ENCODE measurements at places on chromosomes 4 and X.

DNA sequence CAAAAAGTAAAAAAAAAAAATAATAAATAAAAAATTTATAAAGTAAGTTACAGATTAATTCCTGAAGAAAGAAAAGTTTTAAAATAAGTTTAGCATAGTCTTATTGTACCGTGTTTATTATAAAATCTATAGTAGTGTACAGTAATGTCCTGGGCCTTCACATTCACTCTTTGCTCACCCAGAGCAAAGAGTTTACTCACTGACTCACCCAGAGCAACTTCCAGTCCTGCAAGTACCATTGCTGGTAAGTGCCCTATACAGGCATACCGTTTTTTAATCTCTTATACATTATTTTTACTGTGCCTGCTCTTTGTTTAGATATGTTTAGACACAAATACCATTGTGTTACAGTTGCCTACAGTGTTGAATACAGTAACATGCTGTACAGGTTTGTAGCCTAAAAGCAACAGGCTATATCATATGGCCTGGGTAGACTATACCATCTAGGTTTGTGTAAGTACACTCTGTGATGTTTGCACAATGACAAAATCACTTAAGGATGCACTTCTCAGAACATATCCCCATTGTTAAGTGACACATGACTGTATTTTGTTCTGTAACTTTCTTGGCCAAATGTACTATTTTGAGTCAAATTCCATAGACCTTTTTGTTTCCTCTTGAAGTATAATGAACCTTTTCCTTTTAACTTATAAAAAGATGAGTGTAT lies 199.0 kb upstream of the NUDT6 start:
- DNase-seq = no peak

- DNase-seq = no peak
These were observed 73.1 kb downstream of the CPZ start for GRCh38 chr4:8665406-8666360.

- DNase-seq = no peak
These were observed 342.6 kb upstream of the VCX start for GRCh38 chrX:7500386-7500785.

GRCh38 chr4:23114538-23114937 lies 421.8 kb downstream of the GBA3 start:
- no peak for DNase-seq

- no peak for DNase-seq
These were observed 1.0 kb downstream of the AADAT start for GRCh38 chr4:170088716-170089115.

GRCh38 chrX:112832481-112833095 lies 8.0 kb downstream of the AMOT start:
- DNase-seq = no peak

DNA sequence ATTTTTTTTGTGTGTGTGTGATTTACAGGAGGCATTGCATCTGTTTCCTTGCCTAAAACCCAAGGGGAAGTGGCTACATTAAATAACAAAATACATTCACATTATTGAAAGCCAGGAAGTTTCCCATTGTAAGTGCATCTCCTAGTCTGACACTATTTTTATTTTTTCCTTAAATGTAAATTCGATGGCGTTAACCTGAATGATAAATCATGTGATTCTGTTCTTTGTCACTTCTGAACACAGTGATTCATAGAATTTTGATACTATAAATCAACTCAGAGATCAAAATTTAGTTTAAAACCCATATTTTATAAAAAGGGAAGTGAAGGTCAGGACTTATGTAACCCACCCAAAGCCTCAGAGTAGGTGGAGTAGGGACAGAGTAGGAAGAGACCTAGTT lies 258.1 kb downstream of the GABRG1 start:
- DNase-seq = no peak

GRCh38 chrX:78693536-78693935 lies 34.4 kb upstream of the RTL3 start:
- no peak for DNase-seq

- DNase-seq = no peak
These were observed 21.4 kb downstream of the ZCCHC13 start for GRCh38 chrX:74325130-74326059.

GRCh38 chr4:81179326-81179725 lies 35.7 kb downstream of the PRKG2 start:
- DNase-seq = no peak

GRCh38 chr4:46870411-46870810 lies 38.6 kb downstream of the COX7B2 start:
- no peak for DNase-seq

- no peak for DNase-seq
These were observed 3.5 kb downstream of the EMD start for GRCh38 chrX:154382483-154383069.

DNA sequence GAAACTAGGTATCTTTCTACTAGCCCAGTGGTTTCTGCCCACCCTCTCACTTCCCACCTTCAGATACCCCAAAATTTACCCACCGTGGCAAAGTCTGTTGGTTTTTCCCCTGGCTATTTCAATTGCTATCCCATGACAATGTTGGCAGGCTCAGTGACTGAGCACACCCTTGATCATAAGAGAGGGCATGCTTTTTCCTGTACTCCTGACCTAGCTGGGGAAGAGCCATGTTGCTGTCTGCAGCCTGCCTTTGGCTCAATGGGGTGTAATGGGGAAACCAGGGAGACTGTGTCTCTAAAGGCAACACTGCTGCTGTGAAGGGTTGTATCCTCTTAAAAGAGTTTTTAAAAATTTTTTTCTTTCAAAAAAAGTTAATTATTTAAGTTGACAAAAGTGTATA lies 90.4 kb upstream of the CITED1 start:
- no peak for DNase-seq

GRCh38 chr4:149176039-149176438 lies 639.6 kb downstream of the IQCM start:
- no peak for DNase-seq

GRCh38 chr4:129379429-129379828 lies 283.5 kb downstream of the C4orf33 start:
- DNase-seq = no peak

DNA sequence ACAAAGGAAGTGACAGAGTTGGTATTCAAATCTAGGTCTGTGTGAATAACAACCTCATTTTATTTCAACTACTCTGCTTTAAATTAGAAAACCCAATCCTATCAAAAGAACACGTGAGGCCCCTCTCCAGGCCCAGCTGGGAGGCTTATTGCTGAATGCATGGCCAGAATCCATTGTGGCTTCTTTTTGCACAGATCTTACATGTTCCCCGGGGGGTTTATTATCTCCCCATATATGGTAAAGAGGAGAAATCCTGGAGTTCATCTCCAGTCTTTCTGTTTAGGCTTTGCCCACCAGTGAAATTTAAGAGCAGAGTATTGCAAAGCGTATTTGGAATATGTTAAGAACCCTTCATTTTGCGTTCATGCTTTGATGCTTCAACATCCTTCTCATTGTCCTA lies 655.6 kb downstream of the IL1RAPL1 start:
- DNase-seq = no peak

DNA sequence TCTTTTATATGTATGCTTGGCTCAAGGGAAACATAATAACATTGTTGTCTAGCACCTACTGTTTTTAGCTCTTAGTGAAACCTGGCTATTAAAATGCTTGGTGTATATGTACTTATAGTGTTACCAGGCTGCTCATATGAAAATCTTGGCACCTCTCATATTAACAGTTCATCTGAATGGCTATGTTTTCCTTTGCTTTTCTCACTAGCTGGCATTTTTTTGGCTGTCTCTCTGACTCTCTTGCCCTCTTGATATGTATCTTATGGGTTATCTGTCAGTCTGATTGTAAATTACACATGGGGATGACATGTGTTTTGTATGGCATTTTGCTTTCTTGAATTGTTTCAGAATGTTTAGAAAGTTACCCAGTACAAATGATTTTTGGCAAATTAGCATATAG lies 158.0 kb downstream of the ARHGAP24 start:
- no peak for DNase-seq

- DNase-seq = no peak
These were observed 306.4 kb upstream of the POF1B start for GRCh38 chrX:85685843-85686242.

DNA sequence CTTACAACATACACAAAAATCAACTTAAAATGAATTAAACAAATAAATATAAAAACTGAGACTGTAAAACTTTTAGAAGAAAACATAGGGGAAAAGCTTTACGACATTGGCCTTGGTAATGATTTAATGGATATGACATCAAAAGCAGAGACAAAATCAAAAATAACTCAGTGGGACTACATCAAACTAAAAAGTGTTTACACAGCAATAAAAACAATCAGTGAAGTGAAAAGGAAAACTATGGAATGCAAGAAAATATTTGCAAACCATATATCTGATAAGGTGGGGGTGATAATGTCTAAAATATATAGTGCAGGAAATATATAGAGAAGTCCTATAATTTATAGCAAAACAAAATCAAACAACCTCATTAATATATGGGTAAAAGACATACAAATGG lies 364.4 kb upstream of the INTU start:
- DNase-seq = no peak

GRCh38 chr4:40285692-40286091 lies 49.4 kb upstream of the CHRNA9 start:
- no peak for DNase-seq

GRCh38 chr4:121370729-121371325 lies 10.0 kb downstream of the QRFPR start:
- no peak for DNase-seq

DNA sequence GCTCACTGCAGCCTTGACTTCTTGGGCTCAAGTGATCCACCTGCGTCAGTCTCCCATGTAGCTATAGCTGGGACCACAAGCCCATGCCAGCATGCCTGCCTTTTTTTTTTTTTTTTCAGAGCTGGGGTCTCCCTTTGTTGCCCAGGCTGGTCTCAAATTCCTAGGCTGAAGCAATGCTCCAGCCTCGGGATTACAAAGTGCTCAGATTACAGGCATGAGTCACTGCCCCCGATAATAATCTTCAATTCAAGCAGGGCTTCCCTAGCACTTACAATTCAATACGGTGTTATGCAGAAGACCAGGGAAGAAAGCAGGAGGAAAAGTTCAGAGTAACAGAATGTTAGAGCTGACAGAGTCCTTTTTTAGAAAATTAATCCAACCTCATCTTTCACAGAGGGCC lies 26.1 kb downstream of the OTOP1 start:
- no peak for DNase-seq

DNA sequence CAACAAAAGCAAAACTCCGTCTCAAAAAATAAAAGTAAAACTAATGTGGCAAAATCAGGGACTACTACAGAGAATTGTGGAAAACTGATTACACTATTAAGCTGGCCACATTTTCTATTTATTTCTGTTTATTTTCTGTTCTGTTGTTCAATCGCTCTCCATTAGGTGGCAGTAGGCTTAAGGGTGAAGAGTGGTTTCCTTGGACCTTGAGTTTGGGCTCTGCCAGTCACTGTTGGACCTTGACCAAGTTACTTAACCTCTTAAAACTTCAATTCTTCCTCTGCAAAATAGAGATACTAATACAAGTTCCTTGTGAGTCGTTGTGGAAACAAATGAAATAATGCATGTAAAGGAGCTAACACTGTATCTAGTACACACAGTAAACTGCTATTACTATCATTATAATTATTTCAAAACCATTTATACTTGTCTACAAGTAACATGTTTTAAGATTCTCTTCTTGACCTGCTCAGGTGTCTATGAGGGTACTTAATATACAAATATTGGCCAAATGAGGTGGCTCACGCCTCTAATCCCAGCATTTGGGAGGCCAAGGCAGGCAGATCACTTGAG lies 15.2 kb downstream of the HSD17B11 start:
- DNase-seq = no peak

- no peak for DNase-seq
These were observed 2.9 kb downstream of the EDA start for GRCh38 chrX:69618803-69619202.
